Type B pancreatic cell (in vitro differentiated cells): ENCODE measurements at places on chromosomes 11 and 22. TPM values are rescaled to one million over a fixed set of nuclear protein-coding genes. Genes with fewer than 3 reads are reported as not detected.

Gene GAL
- 3.4 and 6.2 TPM in 2 replicates for total RNA-seq

GRCh38 chr11:125579811-125580210, 10.5 kb downstream of the EI24 start:
- H3K36me3 ChIP-seq = peaks cover 51% of the 10 kb centered on the region
- no peak overlapping the region for H3K4me3 ChIP-seq
- no peaks in the 10 kb centered on the region for H3K4me1 ChIP-seq
- no peak for DNase-seq
- H3K27me3 ChIP-seq = no peaks in the 10 kb centered on the region

Gene SERGEF
- 26.4 and 27.1 TPM in 2 replicates for total RNA-seq

Gene ANGPTL5
- not detected in 2 replicates for total RNA-seq

DNA sequence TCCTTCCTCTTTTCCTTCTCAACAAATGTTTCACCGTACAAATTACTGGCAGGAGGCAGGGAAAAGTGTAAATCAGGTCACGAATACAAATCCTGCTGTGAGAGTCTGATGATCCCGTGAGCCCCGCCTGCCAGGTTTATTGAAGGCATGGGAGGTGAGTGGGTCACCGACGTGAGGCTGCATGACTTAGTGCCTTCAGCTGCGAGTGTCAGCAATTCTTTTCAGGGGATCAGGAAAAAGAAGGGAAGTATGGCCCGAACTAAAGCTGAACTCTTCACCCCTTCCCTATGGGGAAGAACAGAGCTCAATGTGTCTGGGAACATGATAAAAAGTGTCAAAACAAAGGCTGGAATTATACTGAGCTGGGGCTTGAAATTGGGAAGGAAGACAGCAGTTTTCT, 166.2 kb downstream of the OPCML start:
- no peaks in the 10 kb centered on the region for H3K36me3 ChIP-seq
- H3K27ac ChIP-seq = no peak overlapping the region

DNA sequence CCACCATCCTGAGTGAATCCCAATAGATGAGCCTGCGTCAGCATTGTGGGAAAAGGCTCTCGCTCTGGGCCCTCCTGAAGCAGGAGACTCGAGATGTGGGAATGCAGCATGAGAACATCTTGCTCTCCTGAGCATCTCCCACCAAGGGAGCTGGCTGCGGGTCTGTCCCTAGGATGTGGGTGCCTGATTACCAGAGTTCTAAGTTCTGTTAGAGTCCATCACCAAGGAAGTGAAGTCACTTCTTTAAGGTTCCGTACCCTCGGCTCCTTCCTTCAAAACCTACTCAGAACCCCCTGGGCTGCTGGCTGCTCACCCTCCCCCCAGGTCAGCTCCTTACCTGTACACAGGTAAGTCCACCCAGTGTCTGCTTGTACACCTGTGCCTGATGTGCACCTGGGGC, 100.5 kb upstream of the IGLL5 start:
- H3K36me3 ChIP-seq = no peaks in the 10 kb centered on the region
- no peaks in the 10 kb centered on the region for H3K4me1 ChIP-seq
- H3K4me3 ChIP-seq = no peak overlapping the region
- no peak for DNase-seq
- H3K27me3 ChIP-seq = peaks cover 28% of the 10 kb centered on the region

DNA sequence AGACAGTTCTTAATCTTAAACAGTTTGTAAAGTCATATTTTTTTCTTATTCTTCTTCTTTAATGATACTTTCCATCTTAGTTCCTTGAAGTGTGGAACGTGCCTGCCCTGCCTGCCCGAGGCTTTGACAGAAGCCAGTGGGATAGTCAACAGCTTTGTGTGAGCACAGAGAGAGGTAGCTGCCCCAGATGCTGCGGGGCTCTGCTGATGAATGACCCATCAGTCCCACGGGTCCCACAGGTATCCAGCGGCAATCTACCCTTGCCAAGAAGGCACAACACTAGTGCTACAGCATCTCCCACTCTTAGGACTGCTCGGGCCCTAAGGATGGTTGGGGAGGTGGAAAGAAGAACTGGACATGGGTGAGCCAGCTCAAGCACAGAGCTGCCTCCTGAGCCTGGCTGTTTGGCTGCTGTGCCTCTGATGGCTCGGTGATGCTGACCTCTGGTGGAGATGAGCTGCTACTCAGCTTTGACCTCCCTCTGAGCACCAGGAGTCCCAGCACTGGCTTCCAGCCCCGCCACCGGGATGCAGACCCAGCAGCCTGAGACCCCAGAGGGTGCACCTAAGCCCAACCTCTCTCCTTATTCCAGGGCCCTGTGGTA, 11.8 kb upstream of the APLNR start:
- no peaks in the 10 kb centered on the region for H3K36me3 ChIP-seq
- peaks cover 6% of the 10 kb centered on the region for H3K27me3 ChIP-seq
- H3K4me1 ChIP-seq = peaks cover 14% of the 10 kb centered on the region
- no peak overlapping the region for H3K4me3 ChIP-seq
- H3K27ac ChIP-seq = no peak overlapping the region

Gene ACAD8
- total RNA-seq = 26.4 and 29.8 TPM in 2 replicates

Gene FOLR1
- total RNA-seq = 2.7 and 6.7 TPM in 2 replicates

Gene PLXNB2
- total RNA-seq = 352 and 500 TPM in 2 replicates

- H3K27ac ChIP-seq = peak overlapping the region; percentile 39
- H3K27me3 ChIP-seq = no peaks in the 10 kb centered on the region
- no peak for DNase-seq
- peaks cover 21% of the 10 kb centered on the region for H3K4me1 ChIP-seq
- H3K4me3 ChIP-seq = no peak overlapping the region
- no peaks in the 10 kb centered on the region for H3K36me3 ChIP-seq
Measured at GRCh38 chr22:23512721-23513120, 67.4 kb downstream of the IGLL1 start.

DNA sequence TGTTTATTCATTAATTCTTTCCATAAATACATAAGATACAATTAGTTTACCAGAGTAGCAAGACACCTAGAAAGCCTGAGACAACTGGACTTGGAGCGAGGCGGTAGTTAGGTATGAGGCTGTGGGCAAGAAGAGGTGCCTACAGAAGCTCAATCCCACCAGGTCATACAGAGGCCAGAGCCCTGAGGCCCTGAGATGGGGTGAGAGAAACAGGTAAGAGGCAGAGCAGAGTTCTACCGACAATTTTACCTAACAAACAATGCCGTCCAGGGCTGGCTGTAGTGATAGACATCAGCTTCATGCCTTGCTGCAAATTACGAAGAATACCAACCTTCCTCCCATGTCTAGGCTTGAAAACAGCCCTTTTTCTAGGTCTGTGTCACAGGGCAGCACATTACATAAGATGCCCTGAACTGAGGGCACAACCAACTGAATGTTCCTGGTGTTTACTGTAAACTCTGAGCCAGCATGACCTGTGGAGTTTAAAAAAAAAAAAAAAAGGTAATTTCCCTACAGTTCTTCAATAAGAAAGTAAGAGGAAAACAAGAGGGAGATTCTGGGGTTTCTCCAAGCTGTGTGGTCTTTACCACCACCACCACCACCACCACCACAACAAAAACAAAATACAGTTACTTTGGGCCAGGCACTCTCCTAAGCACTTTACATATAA, 105.8 kb downstream of the GAB2 start:
- no peak overlapping the region for H3K27ac ChIP-seq
- H3K4me1 ChIP-seq = peaks cover 40% of the 10 kb centered on the region
